ENCODE measurements at places on chromosomes 2 and 18.

DNA sequence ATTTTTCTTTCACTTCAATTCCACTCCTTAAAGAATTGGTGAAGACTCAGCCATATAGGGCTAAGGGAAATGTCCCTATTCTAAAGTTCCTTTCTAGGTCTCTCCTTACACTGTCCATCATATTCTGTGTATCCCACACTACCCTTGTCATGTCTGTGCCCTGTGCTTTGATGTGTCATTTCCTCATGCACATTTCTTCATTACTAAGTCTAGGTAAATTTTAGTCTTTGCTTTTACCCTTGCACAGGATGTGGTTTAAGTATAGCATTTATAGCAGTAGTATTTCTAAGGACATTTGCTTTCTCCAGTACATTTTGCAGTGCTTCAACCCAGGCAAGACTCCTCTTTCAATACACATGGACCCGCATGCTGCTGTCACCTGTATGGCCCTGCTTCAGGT, 221.5 kb upstream of the ACVR2A start:
- peak; percentile 42 for DNase-seq

DNA sequence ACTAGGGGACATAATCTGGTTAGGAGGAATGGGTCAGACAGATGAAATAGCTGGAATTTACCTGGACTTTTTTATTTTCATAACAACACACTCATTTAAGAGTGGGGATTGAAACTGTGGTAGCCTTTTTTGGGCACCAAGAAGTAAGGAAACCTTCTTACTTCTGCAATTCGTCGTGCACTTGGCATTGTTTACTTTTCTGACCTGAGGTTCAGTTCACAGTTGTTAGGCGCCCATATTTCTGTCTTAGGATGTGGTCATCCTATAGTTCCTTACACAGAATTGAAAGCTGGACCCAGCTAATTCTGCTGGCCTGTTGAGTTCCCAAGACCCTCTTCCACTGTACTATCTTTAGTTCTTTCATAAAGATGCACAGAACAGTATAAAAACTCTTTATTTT, 72.9 kb downstream of the TMX3 start:
- DNase-seq = no peak

DNA sequence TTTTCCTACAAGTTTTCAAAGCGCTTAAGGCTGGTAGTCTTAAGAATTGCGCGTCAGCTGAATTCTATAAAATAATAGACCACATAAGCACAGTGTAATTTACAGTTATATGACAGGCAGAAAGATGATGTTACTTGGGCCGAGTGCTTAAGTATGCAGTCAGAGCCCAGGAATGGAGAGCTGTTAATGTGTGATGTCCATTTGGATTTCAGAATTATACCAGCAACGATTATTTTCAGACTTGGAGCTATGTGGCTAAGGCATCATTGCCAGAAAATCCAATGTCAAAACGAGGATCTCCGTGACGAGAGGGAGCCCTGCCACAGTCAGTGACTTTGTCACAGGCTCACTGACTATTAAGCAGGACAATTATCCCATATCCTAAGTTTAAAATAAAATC, 3.4 kb downstream of the KLF7 start:
- no peak for DNase-seq

GRCh38 chr18:73479477-73479876, 611.7 kb upstream of the NETO1 start:
- DNase-seq = no peak

GRCh38 chr2:228600265-228600664, 418.8 kb upstream of the SPHKAP start:
- no peak for DNase-seq

GRCh38 chr18:76572518-76573247, 77.6 kb upstream of the ZNF516 start:
- DNase-seq = no peak

- DNase-seq = no peak
These were observed 492.7 kb upstream of the DDX18 start for GRCh38 chr2:117321816-117322215.
